Left kidney (tissue), 8 donors: ENCODE measurements at places on chromosomes 1 and 21.

- DNase-seq = no peak
Observed at GRCh38 chr1:20028726-20029125, 41.3 kb upstream of the PLA2G5 start.

- no peak for DNase-seq
Observed at GRCh38 chr1:22983944-22984343, 11.3 kb upstream of the LACTBL1 start.

DNA sequence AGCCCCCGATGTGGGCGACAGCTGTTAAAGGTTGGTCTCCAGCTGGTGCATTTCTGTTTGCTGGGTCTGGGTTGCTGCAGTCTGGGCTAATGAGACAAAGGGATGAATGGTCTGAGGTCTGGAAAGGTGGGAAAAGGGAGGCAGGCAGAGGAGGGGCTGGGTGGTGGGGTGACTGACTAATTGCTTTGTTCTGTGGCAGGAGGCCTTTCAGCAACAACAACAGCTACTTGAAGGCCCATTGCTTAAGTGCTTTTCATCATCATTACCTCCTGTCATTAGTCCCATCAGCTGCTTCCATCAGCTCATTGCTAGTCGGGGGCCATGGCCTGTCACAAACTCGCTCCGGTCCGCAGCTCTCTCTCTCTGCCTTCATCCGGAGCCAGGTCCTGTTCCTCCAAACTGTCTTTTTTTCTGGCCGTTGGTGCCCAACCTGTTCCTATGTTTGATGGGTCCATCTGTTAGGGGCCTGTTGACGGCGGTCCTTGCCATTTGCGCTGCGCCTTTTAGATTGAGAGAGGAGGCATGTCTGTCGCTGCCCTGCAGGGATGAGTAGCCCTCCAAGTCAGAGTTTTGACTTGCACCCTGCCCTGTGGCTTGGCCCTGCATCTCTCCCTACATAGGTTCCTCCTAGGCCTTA is 105.6 kb upstream of the PLXNA2 start:
- no peak for DNase-seq

DNA sequence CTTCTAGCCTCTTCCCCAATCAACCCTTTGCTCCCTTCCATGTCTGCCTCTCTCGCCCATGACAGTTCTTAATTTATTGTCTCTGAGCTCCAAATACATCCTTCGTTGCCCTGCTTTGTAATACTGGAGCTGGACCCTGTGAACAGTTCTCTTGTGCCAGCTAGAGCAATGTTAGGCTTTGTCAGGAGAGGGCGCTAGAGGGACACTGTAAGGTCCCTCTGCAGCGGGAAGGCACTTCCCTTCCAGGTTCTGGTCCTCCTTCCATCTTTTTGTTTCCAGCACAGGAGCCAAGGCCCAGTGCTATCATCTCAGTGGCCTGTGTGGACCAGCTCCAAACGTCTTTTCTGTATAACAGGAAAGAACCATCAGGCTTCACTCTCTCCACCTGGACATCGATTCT is 95.9 kb downstream of the PTPRU start:
- DNase-seq = no peak

- DNase-seq = no peak
Observed at GRCh38 chr1:228308085-228308601, 98.5 kb downstream of the TRIM11 start.

GRCh38 chr21:38139380-38140168 is 117.2 kb upstream of the KCNJ15 start:
- no peak for DNase-seq

DNA sequence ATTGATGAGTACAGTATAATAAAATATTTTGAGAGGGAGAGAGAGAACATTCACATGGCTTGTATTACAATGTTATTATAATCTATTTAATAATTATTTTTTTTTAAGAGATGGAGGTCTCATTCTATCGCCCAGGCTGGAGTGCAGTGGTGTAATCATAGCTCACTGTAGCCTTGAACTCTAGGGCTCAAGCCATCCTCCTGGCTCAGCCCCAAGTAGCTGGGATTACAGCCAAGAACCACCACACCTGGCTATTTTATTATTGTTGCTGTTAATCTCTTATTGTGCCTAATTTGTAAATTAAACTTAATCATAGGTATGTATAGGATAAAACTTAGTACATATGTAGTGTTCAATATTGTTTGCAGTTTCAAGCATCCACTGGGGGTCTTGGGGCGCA is 57.8 kb downstream of the HS2ST1 start:
- no peak for DNase-seq

DNA sequence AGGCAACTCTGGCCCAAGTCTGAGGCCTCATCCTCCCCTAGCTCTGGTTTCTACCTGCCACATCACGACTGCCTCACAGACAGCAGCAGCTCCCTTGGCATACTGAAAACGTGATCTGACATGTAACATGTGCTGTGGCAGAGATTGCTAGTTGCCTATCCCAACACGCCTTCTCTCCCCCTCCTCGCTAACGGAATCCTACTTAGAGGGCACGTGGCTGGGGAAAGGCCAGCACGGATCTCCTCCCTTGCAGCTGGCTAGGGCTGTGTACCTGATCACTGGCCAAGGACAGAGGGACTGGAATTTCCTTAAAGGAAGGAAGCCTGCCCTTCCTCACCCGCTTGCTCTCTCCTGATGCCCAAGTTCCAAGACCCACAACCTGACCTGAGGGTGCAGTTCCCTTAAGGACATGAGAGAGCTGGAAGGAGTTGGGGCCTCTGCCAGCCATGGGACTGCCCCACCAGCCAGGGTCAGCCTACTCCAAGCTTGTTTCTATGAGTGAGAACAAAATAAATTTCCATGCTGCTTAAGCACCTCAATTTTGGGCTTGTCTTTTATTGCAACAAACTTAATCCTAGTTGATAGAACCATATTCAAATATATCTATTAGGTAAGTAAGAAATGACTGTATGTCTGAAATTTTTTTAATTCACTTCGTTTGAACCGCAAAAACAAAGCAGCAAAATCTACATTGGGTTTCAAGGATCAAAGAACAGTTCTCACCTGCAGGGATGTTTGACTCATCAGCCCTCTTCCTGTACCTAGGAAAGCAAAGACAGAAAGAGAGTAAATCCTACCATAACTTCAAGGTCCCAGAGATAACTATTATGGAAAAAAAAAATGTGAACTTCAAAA is 7.2 kb downstream of the SETD4 start:
- no peak for DNase-seq

DNA sequence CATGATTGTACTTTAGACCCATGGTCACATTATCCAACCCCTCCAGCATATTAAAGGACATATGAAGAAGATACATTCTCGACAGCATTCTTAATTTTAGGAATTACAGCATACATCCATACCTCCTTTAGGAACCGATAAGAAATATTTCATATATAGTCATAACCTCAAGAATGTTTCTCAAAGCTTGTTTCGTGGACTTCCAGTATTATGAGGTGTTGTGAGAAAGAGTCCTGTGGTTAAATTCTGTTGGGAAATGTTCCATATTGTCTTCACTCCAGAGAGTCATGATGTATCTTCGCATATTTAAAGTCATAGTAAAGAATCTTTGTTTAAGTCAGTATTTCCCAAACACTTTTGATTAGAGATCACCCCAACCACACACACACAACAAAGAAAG is 321.0 kb upstream of the SNX7 start:
- no peak for DNase-seq

GRCh38 chr1:12083766-12084165 is 20.7 kb downstream of the TNFRSF8 start:
- DNase-seq = no peak

- DNase-seq = no peak
Observed at GRCh38 chr1:166843322-166843721, 4.0 kb downstream of the POGK start.

DNA sequence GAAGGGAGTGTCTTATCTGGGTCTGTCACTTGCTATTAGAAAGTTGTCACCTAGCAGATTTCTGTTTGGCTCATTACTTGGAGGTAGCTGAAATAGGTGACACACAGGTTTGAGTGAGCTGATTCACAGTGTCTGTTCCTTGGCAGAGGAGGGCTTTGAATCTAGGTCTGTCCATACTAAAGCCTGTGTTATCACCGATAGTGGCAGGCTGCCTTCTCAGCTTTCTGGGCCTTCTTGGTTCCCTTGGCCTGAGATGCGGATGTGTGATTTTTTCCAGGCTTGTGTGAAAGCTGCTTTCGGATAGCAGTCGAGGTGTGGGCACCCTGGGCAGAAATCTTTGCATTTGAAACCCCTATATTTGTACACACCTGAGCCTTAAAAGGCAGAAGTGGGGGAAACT is 73.9 kb downstream of the ACTL8 start:
- DNase-seq = no peak

GRCh38 chr21:46363698-46364097 is 39.7 kb downstream of the PCNT start:
- DNase-seq = no peak

GRCh38 chr1:46452931-46453325 is 36.7 kb upstream of the DMBX1 start:
- DNase-seq = no peak

GRCh38 chr1:43065616-43066399 is 106.3 kb downstream of the EBNA1BP2 start:
- no peak for DNase-seq
